NCI-H1930 (cell line): ENCODE measurements at places on chromosomes 6 and 20.

- DNase-seq: no peak
These were observed 19.3 kb downstream of the SLC13A3 start for GRCh38 chr20:46631874-46632446.

DNA sequence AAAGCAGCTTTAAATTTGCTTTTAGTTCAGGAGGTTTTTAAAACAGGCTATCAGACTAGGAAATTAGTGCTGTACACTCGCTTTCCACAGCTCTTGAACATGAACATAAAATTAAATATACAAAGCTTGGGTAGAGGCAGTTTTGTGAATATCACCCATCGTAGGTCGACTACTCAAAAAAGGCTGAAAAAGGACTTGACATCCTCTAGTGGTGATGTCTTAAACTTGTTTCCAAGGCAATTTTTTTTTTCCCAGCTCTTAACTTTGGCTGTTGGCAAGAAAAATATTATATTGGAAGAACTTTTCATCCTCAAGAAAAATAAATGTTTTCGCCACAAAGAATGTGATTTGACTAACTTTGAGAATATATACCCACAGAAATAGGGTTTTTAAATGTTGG lies 2.9 kb downstream of the MAP7 start:
- DNase-seq: no peak

- DNase-seq: no peak
These were observed 236.0 kb upstream of the SGK1 start for GRCh38 chr6:134553936-134554335.

- no peak for DNase-seq
These were observed 104.5 kb downstream of the MKKS start for GRCh38 chr20:10329387-10330005.

DNA sequence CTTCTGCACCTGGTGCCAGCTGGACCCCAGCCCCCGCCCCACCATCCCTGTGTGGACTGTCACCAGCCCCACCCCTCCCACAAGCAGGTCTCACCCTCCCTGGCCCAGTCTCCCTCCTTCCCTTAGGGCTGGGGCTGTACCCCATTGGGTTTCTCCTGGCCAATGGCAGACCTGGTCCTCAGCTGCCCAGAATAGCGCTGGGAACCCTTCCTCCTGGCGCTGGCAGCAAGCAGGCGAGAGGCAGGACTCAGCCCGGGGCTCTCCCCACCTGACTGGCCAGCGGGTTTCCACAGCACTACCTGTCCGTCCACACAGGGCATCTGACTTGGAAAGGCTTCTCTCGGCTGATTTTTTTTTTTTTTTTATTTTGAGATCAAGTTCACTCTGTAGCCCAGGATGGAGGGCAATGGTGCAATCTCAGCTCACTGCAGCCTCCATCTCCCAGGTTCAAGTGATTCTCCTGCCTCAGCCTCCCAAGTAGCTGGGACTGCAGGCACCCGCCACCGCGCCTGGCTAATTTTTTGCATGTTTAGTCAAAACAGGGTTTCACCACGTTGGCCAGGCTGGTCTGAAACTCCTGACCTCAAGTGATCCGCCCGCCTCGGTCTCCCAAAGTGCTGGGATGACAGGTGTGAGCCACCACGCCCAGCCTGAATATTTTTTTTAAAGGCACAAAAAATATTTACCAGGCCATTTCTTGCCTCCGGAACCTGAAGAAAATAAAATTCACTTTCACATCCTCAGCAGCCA lies 21.6 kb upstream of the CHRNA4 start:
- DNase-seq: no peak

DNA sequence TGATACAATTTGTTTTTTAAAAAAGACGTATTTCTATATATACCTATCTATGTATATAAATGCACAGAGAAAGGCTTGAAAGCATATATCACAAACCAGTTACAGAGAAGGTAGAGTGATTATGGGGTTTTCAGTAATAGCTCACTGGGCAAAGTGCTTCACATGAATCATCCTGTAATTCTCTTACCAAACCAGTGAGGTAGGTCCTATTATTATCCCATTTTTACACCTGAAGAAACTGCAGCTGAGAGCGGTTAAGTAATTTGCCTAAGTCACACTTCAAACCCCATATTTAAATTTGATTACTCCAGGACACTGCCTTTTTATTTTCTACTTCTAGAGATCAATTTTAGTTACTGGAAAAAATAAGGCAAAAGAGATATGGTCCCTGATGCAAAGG lies 4.4 kb downstream of the GSS start:
- no peak for DNase-seq
